ENCODE measurements at places on chromosomes 3 and 15.

DNA sequence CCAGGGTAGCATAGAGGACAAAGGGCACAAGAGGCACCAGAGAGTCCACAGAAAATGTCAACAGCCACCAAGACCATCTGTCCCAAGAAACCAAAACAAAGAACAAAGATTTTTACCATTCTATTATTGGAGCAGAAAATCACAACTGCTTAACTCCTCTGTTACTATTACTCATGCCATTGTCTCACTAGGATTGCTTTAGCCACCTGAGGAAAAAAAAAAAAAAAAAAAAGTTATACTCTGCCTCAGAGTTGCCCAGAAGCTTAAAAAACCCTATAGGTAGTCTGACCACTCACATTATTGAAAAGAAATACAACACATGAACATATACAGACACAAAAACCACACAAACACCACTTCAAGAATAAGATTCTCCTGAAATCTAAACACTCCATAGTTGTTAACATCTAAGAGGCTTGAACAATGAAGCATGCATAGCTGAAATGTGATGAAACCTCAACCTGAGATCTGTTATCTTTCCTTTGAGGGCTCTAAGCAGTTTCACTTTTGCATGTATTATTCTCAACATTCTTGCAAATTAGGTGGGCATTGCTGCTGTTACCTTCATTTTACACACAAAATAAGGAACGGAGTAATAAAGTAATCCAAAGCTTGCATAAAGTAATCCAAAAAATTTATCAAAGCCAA is 85.4 kb downstream of the IGSF11 start:
- DNase-seq, result no peak

- no peak for DNase-seq
These were observed 82.9 kb upstream of the THBS1 start for GRCh38 chr15:39497759-39498565.

- DNase-seq, result peak; percentile 42
These were observed 11.5 kb downstream of the ITPR1 start for GRCh38 chr3:4504340-4505261.

DNA sequence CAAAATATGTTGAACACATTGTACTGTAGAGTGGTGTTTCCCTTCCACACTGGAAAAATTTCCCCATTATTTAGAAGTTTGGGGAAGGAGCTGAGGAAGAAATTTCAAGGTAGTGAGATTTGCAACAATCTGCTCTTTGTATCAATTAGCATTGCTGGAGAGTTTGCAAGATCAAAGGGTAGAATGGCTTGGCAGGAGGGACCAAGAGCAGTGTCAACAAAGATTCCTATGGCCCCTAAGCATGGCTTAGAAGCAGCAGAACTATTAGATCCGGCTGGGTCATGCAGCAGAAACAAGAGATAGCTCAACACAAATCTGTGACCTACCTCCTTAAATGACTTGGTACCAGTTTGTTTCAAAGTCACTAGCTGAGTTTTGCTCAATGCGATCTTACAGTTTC is 175.0 kb downstream of the C3orf38 start:
- no peak for DNase-seq

DNA sequence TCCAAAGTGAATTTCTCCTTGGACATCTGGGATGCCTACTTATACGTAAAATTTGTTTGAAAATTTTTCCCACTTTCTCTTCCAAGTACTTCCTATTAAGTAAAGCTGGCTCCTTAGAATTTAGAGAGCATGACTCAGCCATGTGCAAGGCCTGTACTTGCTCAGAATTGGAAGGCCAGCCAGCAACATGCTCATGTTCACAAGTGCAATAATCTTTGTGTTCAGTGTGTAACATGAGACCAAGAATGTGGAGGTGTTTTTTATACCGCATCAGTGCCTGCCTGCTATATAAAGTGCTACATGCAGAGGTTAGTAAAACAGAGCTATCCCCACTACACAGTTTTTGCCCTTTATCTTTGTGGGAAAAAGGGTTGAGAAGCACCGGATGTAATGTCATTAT is 151.9 kb upstream of the FEZF2 start:
- no peak for DNase-seq

GRCh38 chr3:122301063-122301462 is 24.0 kb upstream of the CSTA start:
- no peak for DNase-seq

- DNase-seq, result peak; percentile 55
These were observed 191.9 kb downstream of the STT3B start for GRCh38 chr3:31724651-31725050.

DNA sequence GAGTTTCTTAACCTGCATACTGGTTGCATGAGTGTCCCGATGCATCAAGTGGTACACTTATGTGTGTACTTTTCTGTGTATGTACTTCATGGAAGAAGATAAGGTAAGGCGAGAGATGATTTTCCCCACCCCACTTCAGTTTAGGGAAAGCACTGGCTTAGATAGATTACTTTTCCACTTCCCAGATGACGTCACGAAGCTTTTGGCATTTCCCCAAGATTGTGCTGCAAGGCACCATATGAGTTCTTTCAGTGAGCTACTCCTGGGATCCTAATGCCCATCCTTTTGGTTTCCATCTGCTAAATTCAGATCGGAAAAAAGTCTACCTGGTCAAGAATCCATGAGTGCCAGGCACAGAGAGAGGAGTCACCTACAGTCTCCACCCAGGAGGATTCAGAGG is 4.5 kb downstream of the IL17RB start:
- no peak for DNase-seq

GRCh38 chr15:58065445-58066041 is at the start of gene ALDH1A2:
Gene ALDH1A2, minus strand, starts transcription at chr15:58065711. Its CDS starts 61 bp downstream, at chr15:58065650.
- DNase-seq, result no peak

DNA sequence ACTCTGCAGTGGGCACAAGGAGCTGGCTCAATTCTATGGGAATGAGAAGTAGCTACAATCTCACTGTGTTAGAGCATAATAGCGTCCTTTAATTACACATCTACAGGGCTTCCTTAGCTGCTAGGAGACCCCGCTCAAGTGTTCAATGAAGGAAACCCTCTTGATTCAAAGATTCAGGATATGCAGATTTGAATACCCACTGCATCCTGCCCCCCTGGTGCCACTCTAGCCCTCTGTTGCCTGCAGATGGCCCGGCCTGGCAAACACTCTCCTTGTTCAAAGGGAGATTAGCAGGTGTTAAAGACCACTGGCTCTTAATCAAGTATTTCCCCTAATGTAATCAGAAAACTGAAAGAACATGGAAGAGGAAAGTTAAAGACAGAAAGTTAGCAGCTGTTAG is 356.6 kb downstream of the VGLL3 start:
- DNase-seq, result no peak

- DNase-seq, result no peak
These were observed 881.8 kb upstream of the NR2F2 start for GRCh38 chr15:95448531-95449229.

DNA sequence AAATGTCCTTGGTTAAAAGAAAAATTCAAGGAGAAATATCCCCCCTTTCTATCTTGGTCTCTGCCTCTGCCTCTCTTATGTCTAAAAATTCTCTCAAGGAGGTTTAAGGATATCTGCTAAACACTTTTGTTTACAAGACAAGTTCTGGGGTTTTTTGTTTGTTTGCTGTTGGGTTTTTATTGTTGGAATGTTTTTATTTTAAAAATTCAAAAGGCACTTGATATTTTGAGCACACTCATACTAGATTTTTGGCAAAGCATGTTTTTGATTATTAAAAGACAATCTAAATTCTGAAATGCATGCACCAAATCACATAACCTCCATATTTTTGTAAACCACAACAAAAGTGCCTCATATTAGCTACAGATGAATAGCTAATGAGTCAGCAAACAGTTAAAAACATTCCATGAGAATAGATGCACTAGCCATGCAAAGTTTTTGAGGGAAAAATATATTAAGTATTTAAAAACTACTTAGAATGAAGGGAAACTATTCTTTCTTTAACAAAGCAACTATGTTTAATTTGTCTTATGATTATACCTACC is 84.6 kb downstream of the ZBTB20 start:
- no peak for DNase-seq

GRCh38 chr3:15989419-15989818 is 185.1 kb upstream of the GALNT15 start:
- DNase-seq, result no peak

- DNase-seq, result no peak
These were observed 937.2 kb downstream of the ZPLD1 start for GRCh38 chr3:103372031-103372430.

GRCh38 chr15:57819646-57820045 is 113.1 kb downstream of the POLR2M start:
- DNase-seq, result no peak

DNA sequence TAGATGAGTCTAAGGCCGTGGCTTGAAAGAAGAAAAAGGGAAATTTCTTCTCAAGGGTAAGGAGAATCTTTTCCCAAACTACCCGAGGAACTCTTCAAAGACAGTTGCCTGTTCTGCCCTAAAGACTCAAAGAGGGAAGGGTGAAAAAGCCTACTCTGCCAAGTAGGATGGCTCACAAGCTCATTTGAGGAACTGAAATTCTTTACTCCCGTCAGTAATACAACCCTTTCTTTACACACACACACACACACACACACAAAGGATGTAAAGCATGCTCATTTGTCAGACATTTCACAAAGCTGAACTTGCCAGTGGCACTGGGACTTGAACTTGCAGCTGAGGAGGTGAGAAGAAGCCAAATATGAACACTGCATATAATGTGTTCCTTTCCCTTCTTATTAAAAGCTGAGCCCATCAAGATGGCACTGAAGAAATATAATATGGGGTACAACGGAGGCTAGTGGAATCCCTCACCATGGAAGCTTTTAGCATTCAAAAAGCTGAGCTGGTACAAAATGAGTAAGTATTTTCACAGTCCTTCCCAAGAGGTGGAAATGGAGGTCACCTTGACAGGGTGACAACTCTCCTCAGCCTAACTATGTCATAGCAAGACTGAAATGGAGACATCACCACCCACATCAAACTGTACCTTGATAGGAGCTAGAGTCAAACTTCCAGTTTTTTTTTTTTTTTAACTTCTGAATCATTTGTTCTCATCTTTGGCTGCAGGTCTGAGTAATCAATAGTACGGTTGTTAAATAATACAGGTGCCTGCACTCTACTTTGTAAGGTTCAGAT is 57.6 kb downstream of the TAFA4 start:
- DNase-seq, result no peak

DNA sequence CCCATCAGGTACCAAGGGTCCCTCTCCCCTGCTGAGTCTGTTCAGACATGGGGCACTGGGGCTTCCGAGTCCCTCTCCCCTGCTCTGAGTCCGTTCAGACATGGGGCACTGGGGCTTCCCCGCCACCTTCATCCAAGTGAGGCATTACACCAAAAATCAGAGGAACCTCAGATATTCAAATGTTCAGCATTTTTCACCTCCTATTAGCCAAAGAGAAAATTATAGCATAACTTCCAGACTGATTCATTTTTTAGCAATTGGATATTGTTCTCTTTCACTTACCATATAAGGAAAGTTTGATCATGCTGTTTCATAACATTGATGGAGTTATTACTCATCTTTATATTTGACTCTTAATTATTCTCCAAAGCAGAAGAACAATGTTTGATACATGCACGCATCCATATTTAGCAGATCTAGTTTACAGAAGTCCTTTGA is 213.9 kb downstream of the MTHFS start:
- no peak for DNase-seq

DNA sequence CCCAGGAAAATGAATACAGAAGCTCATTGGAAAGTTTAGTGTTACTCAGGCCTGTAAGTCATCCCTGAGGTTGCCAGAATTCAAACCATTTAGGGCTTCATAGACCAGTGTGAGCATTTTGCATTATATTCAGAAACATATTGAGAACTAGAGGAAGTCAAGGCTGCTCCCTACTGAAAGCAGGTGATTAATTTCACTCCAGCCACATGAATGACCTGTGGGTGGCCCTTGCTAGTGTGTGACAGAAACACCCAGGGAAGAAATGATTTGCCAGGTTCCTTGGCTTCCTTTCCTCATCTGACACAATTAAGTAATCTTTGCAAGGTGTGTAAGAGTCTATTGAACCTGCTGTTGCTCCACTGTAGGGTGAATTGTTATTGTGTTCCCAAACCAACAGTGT is 61.8 kb downstream of the GAP43 start:
- DNase-seq, result no peak

DNA sequence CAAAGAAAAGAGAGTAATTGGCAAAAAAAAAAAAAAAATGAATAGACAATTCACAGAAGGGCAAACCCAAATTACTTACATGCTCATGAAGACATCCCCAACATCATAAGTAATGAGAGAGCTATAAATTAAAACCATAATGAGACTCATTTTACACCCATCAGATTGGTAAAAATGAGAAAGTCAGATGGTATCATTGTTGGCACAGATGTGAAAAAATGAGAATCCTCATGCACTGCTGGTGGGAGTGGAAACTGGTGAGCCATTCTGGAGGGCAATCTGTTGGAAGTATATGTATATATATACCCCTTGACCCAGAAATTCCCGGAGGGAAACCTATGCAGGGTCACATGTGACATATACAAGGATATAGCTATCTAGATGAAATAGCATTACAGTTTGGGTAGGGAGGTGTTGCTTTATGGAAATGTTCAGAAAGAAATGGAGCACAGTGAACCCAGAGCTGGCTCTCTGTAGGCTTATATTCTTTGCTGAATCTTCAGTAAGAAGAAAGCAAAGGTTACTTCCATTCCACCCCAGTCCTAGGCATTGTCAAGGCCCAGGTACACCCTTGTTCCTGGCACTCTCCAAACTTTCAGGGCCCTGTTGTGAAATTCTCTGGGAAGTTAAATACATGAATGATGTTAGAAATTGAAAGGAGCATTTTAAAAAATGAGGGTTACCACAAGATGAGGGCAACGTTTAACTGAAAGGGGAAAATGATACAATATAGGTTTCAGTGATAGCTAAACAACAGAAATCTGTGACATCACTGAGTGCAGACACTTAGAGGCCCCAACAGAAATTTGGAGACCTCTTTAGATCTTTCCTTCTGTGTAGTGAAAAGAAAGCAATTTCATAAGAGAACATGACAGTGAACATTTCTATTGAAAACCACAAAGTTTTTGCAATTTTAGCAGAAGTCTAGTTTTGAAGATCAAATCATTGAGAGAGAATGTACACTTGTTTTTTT is 132.7 kb upstream of the TPRG1 start:
- DNase-seq, result peak; percentile 76

GRCh38 chr3:184239708-184240107 is 9.1 kb downstream of the ALG3 start:
- no peak for DNase-seq

DNA sequence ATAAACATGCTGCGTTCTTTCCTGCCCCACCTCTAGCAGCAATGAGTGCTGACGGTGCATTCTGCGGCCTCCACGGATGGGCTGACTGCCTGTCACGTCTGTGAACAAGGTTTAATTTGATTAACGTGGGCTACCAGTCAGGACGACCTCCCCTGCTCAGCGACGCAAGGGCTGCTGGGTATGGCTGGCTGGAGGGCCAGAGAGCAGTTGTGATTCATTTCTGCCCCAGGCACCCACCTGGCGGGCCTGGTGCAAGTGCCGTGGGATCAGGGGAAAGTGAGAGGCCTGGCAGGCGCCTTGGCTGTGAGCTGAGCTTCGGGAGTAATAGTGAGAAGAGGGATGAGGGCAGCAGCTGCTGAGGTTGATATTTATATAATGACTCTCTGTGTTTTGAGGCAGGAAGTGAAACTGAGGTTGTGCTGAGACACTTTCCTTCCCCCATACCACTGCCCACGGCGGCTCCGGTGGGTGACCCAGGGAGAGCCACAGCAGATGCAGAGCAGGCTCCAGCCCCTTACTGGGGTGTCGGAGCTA is 190.4 kb upstream of the BCL6 start:
- DNase-seq, result peak; percentile 61

GRCh38 chr3:38136393-38136776 is 542 bp downstream of the ACAA1 start:
- DNase-seq, result no peak

- no peak for DNase-seq
These were observed 16.5 kb downstream of the CYFIP1 start for GRCh38 chr15:22963641-22964040.

GRCh38 chr3:9102240-9102981 is 139.1 kb upstream of the RAD18 start:
- DNase-seq, result no peak

Data from T-helper 1 cell (primary cell).